ENCODE measurements at places on chromosomes 5 and 9.

DNA sequence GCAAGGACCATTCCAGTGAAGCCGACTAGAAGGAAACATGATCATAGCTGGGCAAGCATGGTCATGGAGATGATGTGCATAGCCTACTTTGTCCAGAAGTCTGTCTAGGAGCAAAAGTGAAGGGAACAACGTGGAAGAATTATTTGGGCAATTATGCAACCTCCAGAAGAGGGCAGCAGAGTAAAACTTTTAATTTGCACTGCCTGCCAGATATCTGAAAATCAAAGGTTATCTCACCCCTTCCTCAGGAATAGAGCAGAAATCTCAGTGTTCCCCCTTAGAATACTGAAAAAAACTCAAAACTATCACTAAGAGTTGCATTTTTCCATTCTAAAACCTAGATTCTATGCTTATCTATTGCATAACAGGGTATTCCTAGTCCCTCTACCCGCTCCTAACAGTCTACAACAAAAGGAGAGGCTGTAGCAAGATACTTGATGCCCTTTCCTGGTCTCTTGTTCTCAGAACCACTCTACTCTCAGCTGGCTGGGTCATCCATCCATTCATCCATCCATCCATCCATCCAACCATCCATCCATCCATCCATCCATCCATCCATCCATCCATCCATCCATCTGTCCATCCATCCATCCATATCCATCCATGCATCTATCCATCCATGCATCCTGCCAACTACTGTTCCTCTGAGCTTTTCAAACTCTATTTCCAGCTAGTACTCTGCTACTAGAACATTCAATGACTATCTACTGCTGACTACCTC is 8.4 kb upstream of the SETD9 start:
- DNase-seq, result no peak

GRCh38 chr9:120433701-120434100 is 146.3 kb downstream of the CDK5RAP2 start:
- no peak for DNase-seq

DNA sequence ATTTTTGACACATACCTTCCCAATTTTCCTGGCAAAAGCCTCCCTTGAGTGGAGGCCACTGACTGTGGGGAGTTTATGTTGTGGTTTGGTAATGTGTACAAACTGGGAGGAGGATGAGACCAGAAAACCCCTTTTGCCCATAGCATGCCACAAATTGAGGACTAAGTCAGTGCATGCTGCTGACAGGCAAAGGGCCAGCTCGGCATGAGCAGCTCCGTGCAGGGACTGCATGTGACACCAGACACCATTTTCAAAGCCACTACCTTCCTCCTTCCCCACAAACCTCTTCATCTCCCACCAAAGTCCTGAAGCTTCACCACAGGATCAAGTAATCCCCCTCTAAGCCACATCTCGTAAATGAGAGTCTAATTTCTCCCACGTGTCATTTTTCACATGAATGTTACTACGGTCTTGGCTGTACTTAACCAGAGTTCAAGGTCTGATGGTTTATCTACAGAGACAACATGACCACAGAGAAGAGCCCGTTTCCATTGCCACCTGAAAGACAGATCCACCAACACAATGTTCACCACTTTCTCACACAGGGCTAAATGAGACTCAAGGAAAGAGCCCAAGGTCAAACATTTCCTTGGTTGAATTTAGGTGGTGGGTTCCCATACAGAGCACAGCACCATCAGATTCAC is 106.5 kb downstream of the NFIB start:
- DNase-seq, result no peak

- no peak for DNase-seq
These were observed 321.5 kb downstream of the FBXL7 start for GRCh38 chr5:15821506-15821905.

All from stimulated activated CD8-positive, alpha-beta memory T cell treated with anti-CD3 and anti-CD28 coated beads, Interleukin-4, amount 100 ng/mL, for 1 hour (primary cell).